ENCODE measurements at places on chromosomes 4 and X. TPM values are rescaled to one million over a fixed set of nuclear protein-coding genes. Genes with fewer than 3 reads are reported as not detected.

GRCh38 chr4:159071969-159072765 is 30.7 kb upstream of the RAPGEF2 start:
- peak; percentile 60 for DNase-seq

DNA sequence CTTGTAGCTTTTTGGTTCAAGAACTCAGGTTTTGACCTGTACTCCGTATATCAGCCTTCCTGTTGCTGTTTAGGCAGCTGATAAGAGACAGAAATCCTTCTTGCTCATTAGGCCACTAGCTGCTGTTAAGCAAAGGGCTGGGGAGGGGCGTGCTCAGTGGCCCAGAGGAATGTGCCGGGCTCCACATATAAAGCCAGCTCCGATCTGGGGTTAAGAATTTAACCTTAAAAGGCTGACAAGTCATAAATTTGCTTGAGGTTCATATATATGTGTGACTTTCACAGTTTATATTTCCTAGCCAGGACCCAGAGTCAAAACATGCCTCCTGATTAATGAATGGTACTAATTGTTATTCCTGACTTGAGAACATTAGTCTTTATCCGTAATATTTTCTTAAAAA is 15.3 kb downstream of the GPC3 start:
- DNase-seq: no peak

GRCh38 chr4:1206299-1207156 is 34.1 kb upstream of the SPON2 start:
- DNase-seq: no peak

- no peak for DNase-seq
These were observed 266.7 kb upstream of the MAGEB2 start for GRCh38 chrX:29948653-29949052.

GRCh38 chr4:38122060-38122459 is 161.9 kb downstream of the PTTG2 start:
- no peak for DNase-seq

DNA sequence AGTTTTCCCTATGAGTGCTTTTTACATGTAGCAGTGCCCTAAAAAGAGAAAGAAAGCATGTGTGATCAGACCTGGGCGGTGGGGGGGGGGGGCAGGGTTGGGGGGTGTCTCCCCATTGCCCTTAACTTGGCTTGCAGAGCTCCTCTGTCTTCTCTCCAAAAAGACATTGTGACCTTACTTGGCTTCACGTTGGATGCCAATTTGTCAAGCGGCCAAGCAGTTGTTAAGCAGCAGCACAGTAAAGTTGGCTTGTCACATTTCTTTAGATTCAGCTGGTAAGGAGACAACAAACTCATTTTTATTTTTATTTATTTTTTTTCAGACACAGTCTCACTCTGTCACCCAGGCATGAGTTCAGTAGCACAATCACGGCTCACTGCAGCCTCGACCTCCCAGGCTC is 57.3 kb upstream of the ZNF157 start:
- DNase-seq: no peak

SERTM2 gene
- not detected for total RNA-seq
